ENCODE measurements at places on chromosomes 12 and 14.

DNA sequence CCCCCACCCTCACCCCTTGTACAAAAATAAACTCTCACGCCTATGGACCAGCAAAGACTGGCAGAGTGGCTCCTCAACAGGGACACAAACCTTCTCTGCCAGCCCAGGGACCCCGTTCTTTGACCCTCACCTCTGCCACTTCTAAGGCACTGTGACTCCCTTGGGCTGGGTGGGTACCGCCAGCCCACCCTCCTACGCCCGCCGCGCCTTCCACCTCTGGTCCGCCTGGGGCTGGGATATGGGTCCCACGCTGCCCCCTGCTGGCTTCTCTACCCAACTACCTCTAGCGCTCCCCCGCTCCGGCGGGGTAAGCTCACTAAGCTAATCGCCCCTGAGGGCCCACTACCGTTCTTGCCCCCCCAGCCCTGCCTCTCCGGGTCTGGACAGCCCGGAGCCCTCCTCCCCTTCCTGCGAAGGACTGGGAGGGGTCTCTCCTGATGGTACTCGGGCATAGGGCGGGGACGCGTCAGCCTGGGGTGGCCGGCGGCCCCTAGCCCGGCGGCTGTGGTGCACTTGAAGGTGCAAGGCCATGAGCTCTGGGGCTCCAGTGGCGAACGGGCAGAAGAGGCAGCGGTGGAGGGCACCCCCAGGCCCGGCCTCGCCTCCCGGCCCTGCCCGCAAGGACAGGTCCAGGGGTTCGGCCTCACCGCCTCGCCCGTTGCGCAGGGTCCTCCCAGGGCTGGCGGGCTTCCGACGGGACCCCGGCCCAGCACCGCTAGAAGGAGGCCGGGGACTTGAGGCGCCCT lies 8.1 kb downstream of the ZNF219 start:
- DNase-seq = no peak

- DNase-seq = no peak
Observed at GRCh38 chr14:52333823-52334657, 19.9 kb downstream of the PTGER2 start.

DNA sequence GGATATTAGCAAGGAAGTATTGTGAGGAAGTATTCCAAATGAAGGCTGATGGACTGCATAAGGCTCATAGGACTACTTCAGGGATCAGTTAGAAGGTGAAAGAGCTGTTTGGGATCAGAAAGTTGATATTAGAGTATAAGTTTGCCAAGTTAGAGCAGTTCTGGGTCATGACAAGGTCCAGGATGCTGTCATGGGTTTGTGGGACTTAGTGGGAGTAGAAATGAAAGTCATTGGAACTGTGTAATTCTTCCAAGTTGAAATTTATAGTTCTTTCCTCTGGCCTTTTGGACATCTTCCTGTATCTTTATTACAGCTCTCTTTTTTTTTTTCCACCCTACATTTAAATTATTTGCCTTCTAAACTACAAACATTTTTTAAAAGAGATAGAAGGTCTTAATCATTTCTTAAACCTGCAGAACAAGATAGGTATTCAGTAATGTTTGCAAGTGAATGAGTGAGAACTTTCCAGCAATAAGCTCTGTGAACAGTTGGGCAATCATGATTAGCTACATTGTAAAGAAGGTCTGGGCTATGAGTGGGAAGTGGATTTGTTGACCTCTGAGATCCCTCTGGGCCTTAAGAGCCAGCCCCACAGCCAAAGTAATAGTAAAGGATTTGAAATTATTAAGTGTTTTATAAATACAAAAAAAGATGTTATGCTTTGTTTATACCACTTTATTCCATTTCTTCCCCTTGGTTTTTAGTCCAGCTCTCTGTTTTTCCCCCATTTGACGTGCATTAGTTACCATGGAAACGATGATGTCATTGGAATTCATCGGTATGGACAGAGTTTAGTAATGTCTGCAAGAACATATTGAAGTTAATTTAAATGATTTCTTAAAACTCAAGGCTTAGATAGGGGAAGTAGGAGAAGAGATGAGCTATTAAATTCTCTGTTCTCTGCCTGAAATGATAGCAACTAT lies 247.9 kb upstream of the ARHGAP5 start:
- DNase-seq = peak; percentile 81

GRCh38 chr12:19431407-19432308 lies 7.6 kb upstream of the AEBP2 start:
- DNase-seq = peak; percentile 62

DNA sequence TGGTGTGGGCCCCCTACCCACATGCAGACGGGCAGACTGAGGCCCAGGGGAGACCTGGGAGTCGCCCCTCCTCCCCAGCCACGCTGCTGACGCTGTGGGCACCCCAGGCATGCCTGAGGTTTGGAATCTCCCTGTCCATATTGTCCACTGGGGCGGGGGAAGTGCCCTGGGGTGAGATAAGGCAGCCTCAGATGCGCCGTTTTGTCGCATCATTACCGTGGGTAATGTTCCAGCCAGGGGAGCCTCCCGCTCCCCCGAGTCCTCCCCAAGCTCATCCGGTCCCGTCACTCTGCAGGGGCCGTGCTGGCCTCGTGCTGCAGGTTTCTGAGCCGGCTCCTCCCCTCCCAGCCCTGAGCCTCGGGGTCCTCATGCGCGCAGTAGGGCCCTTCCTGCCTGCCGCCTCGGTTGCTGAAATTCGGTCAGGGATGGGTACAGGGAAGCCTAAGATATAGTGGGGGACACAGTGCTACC lies 11.4 kb downstream of the INF2 start:
- DNase-seq = no peak

DNA sequence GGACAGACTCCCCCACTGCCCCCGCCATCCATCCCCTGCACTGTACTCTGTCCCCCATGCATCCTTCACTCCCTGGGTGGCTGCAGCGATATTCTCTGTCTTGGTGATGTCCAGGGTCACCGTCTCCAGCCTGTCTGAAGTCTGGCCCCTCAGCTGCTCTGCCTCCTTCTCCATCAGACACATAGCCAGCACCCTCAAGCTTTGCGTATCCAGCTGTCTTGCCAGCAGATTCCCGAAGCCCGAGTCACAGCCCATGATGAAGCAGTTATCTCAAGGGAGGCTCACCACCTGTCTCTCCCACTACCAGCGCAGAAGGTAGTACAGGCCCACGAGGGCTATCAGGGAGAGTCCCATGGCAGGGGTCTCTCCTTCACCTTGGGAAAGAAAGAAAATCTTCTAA lies 77.8 kb downstream of the HSD17B6 start:
- peak; percentile 12 for DNase-seq

DNA sequence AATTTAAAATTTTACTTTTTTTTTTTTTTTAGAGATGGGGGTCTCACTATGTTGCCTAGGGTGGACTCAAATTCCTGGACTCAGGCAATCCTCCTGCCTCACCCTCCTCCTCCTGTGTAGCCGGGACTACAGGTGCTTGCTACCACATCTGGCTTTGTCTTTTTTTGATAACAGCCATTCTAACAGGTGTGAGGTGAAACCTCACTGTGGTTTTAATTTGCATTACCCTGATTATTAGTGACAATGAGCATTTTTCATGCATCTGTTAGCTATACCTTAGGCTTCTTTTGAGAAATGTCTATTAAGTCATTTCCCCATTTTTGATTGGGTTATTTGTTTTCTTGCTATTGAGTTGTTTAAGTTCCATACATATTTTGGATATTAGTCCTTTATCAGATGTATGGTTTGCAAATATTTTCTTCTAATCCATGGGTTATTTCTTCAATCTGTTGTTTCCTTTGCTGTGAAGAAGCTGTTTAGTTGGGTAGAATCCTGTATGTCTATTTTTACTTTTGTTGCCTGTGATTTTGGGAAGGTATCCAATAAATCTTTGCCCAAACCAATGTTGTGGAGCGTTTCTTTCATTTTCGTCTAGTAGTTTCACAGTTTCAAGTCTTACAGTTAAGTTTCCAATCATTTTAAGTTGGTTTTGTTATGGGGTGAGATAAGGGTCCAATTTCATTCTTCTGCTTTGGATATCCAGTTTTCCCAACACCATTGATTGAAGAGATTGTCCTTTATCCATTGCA lies 86.1 kb downstream of the MYF5 start:
- no peak for DNase-seq

GRCh38 chr12:92615703-92616102 lies 87.1 kb upstream of the PLEKHG7 start:
- no peak for DNase-seq

GRCh38 chr12:57476162-57476992 lies 3.3 kb downstream of the ARHGAP9 start:
- no peak for DNase-seq

GRCh38 chr14:22610931-22611330 lies 12.8 kb downstream of the ABHD4 start:
- no peak for DNase-seq

GRCh38 chr12:110688446-110689280 lies at the start of gene HVCN1:
Gene HVCN1 (minus strand): TSS chr12:110689115. CDS start chr12:110683245, 5,870 bp downstream.
- DNase-seq = peak; percentile 47

DNA sequence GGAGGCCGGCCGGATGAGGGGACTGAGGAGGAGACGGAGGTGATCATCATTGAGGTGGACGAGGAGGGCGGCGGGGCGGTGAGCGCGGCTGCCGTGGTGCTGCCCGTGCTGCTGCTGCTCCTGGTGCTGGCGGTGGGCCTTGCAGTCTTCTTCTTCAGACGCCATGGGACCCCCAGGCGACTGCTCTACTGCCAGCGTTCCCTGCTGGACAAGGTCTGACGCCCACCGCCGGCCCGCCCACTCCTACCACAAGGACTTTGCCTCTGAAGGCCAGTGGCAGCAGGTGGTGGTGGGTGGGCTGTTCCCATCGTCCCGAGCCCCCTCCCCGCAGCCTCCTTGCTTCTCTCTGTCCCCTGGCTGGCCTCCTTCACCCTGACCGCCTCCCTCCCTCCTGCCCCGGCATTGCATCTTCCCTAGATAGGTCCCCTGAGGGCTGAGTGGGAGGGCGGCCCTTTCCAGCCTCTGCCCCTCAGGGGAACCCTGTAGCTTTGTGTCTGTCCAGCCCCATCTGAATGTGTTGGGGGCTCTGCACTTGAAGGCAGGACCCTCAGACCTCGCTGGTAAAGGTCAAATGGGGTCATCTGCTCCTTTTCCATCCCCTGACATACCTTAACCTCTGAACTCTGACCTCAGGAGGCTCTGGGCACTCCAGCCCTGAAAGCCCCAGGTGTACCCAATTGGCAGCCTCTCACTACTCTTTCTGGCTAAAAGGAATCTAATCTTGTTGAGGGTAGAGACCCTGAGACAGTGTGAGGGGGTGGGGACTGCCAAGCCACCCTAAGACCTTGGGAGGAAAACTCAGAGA lies 9.6 kb downstream of the MMP14 start:
- no peak for DNase-seq

- no peak for DNase-seq
Observed at GRCh38 chr12:42886160-42886559, 296.6 kb upstream of the PRICKLE1 start.

DNA sequence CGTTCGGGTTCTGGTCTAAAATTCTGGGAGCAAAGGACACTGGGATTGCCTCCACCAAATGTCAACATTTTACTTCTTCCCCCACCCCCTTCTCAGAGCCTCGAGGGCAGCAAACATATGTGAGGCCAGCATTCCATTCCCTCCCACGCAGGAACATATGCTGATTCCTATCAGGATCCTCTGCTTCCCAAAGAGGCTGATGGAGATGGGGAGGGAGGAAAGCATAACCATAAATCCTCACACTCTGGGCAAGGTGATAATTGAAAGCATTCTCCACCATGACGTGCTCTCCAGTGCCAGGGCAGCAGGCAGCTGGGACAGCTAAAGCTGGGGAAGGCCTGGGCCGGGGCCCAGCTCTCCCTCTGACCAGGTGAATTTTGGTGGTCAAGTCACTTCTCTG lies 395.0 kb downstream of the ZFP36L1 start:
- DNase-seq = peak; percentile 88

DNA sequence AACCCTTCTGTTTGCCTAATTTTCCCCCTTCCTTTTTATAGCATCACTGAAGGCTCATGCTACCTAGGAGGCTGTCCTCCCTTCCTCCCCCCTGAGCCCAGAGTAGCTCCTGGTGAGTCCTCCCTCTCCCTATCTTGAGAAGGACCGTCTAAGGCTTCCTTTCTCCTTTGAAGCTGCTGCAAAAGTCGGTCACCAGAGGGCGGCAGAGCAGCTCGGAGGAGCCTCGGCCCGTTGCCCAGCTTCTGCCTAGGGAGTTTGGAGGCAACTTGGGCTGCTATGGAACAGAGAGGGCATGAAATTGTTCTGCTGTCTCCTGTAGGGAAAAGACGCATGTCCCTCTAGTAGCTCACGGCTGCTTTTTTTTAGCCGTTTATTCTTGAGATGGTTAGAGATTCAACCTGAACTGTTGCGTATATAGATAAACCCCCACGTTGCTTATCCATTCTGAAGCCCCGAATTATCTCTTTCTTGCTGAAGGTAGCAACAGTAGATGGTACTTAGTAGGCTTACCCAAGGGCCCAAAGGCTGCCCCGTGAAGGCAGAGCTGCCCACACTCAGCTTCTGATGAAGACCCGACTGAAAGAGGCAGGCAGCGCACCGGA lies 5.7 kb downstream of the WNT5B start:
- peak; percentile 68 for DNase-seq

DNA sequence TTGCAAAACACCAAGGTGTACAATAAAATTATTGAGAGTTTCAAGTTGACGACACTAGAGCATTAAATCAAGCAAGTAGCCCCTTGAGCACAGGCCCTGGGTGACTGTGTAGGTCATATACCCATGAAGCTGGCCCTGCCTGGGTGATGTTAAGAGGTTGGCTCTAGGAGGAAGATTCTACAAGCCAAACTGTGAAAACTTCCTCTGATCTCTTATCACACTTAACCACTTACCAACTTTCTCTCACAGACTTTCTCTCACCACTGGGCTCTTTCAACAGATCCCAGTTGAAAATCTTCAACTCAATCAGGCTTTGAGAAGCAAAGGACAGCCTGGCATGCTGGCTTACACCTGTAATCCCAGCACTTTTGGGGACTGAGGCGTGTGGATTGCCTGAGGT lies 186.9 kb upstream of the BTG1 start:
- no peak for DNase-seq

DNA sequence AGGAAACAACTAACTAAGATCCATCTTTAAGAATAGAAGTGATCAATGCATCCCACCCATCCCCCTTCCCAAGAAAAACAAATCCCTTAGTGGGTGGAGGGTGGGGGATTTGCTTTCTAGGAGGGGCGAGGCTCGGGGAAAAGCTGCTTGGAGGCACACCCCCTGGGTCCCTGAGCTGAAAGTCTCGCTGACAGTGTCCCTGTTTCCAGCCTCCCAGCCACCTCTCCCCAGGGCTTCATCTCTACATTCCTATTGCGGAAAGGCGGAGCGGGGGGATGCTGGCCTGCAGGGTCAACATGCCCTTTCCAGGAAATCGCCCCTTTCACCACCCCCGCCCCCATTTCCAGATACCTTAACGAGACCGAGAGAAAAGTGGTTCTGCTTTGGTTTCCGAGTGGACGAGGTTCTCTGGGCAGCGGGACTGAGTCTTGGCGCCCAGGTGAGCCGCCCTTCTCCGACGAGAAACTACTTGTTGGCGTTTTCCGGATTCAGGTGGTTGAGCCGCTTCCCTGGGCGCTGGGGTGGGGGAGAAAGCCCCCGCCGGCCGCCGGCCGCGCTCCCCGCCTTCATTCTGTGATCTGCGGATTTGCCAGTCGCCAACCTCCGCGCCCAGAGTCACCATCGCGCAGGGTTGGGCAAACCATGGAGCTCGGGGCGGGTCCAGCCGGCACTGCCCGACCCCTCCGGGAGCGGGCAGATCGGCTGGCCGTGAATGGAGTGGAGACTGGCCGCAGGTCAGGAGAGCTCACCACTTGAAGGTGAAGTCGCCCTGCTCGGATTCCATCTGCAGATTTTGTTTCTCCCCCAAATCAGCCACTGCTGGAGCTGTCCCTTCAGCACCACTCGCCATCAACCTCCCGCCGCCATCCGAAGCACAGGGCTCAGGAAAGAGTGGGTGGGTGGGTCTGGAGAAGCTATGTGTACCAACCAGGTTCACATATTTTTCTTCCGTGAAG lies 505 bp downstream of the KCNC2 start:
- peak; percentile 7 for DNase-seq

All from foreskin fibroblast (primary cell).